ENCODE measurements at places on chromosomes 12 and 14. TPM values are rescaled to one million over a fixed set of nuclear protein-coding genes. Genes with fewer than 3 reads are reported as not detected.

Gene CD69
- 0.64 TPM for total RNA-seq

Gene B3GNT4
- total RNA-seq: 8.3 TPM

Gene TMEM132C
- 21.4 TPM for total RNA-seq

Gene LMO3
- total RNA-seq: 62.1 TPM

GRCh38 chr14:51473808-51474565 lies 177.7 kb upstream of the FRMD6 start:
- no peak for DNase-seq

DNA sequence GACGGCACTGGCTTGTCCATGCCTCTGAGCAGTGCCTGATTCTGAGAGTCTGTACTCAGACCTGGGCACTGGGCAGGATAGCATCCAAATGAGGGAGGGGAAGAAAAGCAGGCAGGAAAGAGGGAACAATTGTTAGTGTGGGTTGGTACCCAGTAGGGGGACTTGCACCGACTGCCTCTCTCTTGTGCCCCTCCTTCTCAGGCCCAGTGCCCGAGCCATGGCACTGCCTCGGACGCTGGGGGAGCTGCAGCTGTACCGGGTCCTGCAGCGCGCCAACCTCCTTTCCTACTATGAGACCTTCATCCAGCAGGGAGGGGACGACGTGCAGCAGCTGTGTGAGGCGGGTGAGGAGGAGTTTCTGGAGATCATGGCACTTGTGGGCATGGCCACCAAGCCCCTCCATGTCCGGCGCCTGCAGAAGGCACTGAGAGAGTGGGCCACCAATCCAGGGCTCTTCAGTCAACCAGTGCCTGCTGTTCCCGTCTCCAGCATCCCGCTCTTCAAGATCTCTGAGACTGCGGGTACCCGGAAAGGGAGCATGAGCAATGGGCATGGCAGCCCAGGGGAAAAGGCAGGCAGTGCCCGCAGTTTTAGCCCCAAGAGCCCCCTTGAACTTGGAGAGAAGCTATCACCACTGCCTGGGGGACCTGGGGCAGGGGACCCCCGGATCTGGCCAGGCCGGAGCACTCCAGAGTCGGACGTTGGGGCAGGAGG lies 2.2 kb downstream of the NAB2 start:
- no peak for DNase-seq

GRCh38 chr12:103334466-103334865 lies 161.3 kb downstream of the C12orf42 start:
- DNase-seq: peak; percentile 1

DNA sequence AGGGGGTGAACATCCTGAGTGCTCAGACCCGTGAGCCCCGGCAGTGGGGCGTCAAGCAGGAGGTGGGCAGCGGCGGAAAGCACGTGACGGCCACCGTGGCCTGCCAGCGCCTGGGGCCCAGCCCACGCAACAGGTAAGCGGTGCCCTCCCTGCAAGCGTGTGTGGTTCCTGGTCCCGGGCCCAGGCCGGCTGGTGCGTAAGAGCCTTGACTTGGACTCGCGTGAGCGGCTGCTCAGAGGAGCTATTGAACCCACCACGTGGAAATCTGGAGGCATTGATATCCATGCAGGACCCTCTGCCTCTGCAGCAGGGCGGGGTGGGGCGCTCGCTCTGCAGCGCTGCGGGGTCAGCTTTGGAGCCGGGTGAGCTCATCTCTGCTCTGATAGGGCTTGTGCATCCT lies 277.0 kb downstream of the TMEM132C start:
- no peak for DNase-seq

DNA sequence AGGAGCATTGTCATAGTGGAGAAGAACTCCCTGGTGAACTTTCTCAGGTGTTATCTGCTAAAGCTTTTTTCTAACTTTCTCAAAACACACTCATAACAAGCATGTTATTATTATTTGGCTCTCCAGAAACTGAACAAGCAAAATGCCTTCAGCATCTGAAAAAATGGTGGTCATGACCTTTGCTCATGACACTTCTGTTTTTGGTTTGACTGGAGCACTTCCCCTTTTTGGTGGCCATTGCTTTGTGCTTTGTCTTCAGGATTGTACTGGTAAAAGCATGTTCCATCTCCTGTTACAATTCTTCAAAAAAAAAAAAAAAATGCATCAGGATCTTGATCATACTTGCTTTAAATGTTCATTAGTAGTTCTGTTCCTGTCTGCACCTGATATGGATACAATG lies 1241.6 kb upstream of the USP15 start:
- DNase-seq: no peak

Measured in cerebellum (tissue), 4 donors.